ENCODE measurements at places on chromosomes 13 and 19.
A peak's percentile ranks its signal among the peaks of the same experiment; 100 is the strongest.

GRCh38 chr19:37907735-37908455 lies 887 bp downstream of the SIPA1L3 start:
- DNase-seq, result no peak

GRCh38 chr19:40588926-40589569 lies 12.1 kb upstream of the LTBP4 start:
- no peak for DNase-seq

- DNase-seq, result no peak
Measured at GRCh38 chr13:23634897-23635296, 64.7 kb downstream of the TNFRSF19 start.

- no peak for DNase-seq
Measured at GRCh38 chr19:29834991-29835846, 23.4 kb downstream of the CCNE1 start.

DNA sequence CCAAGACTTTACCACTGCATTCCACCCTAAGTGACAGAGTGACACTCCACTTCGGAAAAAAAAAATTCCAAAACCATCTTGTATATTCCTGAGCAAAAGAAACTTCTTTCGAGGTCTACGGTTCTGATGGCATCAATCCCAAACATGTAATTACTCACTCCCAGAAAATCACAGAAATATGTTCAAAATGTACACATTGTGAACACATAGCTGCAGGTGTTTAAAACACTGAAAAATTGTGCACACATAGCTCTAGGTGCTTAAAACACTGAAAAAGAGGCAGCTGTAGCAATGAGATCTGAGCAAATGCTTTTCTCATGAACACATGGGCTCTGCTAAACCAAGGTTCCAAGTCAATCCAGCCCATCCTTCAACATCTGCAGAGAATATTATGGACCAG lies 14.0 kb upstream of the ZNF468 start:
- no peak for DNase-seq

DNA sequence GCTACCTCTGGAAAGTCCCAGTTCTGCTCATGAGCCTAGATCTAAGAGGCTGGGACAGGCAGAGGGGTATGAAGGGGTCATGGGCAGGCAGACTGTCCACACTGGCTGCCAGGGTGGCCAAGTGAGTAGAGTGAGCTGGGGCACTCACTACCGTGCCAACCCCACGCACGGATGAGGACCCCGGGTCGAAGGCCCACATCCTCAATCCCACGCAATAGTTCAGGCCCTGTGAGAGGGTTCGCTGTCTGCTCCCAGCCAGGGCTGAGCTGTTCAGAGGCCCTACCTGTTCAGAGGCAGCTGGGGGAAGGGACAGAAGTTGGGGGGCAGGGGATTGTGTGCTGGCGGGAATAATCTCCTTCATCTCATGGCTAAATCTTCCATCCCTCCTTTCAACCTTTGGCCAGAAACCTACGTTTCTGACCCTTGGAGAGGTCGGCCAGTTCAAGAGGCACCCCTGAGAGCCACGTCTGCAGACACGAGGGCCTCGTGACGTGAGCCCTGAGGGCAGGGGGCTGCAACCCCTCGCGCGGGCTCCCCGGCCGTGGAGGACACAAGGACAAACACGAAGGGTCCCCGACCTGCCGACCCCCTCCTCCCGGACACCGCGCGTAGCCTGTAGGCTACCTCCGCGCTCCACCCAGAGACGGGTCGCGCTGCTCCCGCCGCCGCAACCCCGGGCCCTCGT lies 1.0 kb upstream of the RPS5 start:
- DNase-seq, result no peak

DNA sequence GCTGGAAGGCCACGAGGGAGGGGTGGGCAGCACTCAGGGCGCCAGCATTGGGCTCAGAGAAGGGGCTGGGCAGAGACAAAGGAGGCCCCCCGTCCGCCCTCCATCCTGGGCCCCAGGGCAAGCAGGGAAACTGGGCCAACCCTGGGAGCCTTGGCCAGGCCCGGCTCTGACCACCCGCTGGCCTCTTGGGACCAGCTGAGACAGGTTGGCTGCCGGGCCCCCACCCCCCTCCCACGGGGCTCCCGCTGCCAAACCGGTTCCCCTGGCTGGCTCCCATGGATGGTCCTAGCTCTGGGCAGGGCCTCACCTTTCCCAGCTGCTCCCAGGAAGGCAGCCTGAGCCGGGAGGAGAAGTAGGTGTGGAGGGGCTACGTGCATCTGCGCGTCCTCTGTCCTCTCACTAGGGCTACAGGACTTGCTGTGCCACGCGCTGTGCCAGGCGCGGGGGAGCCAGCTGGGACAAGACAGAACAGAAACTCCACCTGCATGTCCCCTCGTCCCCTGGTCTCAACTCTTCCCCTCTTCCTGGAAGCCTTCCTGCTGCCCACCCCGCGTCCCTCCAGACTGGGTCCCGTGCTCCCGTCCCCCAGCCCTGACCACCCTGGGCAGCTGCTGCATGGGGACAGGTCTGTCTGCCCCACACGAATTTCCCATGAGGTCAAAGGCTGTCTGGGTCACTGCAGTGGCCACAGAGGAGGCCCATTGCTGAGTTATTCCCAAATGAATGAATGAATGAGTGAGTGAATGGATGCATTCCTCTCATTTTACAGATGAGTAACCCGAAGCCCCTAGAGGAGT lies 29.1 kb upstream of the NCCRP1 start:
- no peak for DNase-seq

DNA sequence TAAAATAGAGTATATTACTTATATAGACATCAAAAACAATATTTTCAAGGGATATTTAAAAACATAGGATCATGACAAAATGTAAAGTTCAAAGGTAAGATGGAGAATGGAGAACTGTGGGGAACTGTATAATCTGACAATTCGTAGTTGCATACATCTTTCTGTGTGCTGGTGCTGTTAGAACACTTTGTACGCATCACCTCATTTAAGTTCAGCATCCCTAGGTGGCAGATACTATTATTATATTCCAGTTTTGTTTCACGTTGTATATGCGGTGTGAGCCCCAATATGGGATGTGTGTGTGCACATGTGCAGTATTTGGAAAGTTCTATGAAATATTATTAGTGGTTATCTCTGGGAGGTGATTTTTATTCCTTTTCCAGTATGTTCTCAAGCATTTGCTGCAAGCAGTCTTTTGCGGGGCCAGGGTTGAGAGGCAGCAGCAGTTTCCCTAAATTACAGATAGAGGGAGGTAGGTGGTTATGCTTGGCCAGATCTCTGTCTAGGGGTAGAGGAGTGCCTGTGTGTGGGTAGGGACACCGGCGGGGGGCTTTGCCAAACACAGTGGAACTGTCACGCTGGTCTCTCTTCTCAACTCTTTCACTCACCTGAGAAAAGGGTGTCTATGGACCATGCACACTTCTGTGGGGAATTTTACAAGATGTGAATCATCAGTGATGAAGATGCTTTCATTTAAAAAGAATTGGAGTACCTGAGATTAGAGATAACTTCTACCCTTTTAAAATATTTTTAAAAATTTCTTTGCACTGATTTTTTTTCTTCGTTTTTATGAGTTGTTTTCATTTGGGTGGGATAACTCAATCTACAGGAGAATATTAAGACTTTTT lies 55.6 kb upstream of the ALOX5AP start:
- DNase-seq, result peak; percentile 11

- no peak for DNase-seq
Measured at GRCh38 chr13:79485014-79485811, 4.3 kb downstream of the NDFIP2 start.

DNA sequence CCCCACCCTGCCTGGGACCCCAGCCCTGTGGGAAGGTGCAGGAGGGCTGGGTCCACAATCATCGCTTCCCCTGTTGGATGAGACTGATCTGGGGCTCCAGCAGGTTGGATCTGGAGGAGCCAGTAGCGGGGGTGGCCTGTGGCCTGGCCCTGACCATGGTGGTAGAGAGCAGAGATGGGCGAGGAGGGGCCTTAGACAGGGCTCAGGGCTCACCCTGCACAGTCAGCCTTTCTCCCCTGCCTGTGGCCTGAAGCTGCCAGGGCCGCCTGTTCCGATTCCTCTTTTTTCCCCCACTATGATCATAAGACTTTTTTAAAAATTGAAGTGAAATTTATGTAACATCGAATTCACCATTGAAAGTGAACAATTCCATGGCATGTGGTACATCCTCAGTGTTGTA lies 18.2 kb downstream of the SIN3B start:
- DNase-seq, result no peak

DNA sequence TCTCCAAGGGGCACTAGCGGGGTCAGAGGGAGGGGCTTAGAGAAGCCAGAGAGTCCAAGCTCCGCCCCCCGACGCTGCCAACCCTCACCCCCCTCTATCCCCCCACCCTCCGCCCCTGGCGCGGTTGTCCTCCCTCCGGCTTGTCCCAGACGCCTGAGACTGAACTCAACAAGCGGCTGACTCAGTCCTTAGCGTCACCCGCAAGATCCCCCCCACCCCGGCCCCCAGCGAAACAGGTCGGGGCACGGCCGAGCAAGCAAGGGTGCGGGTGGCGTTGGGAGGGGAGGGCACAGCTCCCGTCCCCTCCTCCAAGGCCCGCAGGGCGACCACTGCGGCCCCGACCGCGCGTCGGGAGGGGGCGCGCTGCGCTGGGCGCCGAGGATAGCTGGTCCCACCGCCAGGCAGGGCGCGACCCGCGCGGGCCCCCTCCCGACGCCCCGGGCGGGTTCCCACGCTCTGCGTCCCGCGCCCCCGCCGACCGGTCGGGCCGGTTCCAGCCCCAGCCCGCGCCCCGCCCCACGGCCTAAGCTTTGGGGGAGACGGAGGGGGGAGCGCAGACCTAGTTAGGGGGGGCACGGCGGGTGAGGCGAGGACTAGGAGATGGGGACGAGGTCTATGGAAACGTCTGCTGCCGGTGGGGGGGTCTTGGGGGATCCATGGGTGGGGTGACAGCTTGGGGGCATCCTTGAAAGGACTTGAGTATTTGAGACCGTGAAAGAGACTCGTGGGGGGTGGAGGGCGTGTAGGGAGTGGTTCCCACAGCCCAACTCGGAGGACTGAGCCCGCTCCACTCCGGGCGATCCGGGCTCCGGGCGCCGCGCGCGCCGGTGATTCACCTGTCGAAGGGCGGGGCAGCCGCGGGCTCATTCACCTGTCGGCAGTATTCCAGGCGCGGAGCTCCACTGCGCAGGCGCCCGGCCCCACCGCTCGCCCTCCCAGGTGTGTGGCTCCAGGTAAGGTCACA lies 5.1 kb downstream of the NOTCH3 start:
- DNase-seq, result no peak

- DNase-seq, result no peak
Measured at GRCh38 chr19:5289060-5289990, 51.3 kb downstream of the PTPRS start.

DNA sequence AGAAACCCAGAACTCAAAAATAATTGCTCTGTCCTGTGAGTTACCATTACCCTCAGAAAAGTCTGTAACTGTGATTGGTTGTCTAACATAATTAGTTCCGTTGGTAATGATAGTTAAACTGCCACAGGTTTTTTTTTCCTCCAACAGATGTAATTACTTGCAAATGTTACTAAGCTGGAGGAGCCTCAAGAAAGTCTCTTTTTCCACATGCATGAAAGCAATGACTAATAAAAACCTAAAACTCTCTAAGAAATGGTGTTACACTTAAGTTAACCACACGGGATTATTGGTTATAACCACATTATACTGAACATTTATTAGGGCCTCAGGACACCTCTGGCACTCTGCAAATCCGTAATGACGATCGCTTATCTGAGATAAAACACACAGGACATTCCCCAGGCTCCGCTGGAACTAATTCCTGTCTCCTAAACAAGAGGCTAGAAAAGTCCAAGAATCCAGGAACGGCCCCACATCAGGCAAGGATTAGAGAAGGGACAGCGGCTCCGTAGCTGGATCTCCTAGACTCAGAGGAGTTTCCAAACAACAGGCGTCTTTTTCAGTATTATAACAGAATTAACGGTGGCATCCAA lies 753 bp downstream of the ZNF235 start:
- DNase-seq, result no peak

DNA sequence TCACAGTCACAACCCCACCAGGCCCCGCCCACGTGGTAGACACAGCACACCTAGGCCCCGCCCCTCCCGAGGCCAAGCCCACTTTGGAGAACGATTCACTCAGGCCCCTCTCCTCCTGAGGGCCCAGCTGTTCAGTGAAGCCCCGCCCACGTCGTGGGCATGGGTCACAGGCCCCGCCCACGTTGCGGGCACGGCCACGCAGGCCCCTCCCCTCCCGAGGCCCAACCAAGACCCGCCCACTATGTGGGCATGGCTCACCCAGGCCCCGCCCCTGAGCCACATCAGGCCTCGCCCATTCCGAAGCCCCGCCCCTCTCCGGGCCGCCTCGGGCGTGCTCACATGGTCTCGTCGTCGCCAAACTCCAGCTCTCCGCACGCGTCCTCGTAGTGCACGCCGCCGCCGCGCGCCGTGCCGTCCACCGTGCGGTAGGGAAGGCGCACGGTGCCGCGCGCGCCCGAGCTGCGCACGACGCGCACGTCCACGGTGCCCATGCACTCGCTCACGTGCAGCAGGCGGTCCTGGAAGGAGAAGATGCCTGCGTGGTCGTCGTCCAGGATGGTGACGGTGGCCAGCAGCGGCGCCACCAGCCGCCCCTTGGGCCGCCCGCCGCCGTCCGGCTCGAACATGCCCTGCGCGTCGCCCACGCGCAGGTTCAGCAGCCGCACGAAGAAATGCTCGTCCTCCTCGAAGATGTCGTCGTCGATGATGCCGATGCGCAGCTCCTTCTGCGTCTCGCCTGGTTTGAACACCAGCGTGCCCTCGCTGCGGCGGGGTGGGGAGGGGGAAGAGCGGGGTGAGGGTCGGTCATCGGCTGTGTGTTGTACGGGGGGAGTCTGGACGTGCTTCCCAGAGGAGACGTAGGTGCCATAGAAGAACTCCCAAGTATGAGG lies 24.0 kb downstream of the SLC8A2 start:
- no peak for DNase-seq

- no peak for DNase-seq
Measured at GRCh38 chr13:51950722-51951121, 60.5 kb downstream of the ATP7B start.

DNA sequence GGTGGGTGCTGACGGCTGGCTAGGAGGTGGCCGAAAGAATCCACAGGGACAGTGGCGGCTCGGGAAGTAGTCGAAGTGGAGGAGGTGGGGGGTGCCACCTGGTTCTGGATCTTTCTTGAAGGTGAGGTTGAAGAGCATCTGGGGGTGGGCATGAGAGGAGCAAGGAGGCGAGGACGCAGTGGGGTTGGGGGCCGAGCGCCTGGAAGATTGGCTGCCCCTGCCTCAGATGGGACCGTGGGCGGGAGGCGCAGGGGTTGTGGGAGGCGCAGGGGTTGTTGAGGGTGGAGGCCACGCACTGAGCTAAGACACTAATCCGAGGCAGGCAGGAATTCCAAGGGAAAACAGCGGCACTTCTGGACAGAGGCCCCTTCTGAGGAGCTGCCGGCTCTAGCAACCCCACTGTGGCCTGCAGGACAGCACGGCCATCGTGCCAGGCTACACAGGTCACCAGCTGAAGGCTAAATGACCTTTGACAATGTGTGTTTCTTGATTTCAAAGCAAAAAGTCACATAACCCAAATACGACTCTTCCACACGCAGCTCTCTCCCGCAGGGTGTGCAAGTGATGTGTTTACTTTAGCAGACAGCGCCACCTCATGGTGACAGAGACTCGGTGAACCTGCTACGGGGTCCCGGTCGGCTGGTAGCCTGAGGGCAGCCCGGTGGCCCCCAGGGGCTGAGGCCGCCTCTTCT lies 44.1 kb upstream of the RANBP3 start:
- peak; percentile 42 for DNase-seq

Data from NCI-H1694 (cell line).